ENCODE measurements at places on chromosomes 4 and X.

GRCh38 chr4:80459918-80460473 is 124.5 kb downstream of the CFAP299 start:
- no peak for DNase-seq

DNA sequence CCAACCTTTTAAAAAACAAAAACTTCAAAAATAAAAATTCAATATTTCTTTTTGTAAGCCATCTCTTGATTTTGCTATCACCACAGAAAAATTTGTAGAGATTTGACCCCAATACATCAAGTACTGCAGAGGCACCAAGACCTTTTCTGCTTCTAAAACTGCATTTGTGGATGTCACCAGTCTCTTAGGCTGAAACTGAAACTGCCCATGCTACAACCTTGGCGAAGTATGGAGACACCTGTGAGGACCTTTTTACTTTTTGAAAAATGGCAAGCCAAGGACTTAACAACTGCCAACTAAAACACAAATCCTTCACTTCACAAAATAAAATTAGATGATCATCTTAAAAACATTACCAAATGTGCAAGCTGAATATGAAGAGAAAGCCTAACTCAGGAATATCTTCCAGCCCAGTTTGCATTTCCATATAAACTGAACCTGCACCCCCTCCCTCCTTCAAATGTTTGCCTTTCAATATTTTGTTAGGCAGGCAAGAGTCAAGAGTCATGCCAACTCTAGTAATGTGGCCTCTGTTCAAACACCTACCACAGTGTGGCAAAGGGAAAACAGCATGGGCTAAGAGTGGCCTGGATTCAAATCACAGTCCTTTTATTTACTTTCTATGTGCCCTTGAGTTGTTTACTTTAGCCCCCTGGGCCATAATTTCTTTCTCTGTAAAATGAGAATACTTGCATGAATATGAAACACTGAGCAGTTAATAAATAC is 389.4 kb downstream of the OPHN1 start:
- DNase-seq, result no peak

- no peak for DNase-seq
Measured at GRCh38 chr4:13640149-13640940, 12.8 kb upstream of the BOD1L1 start.

- DNase-seq, result no peak
Measured at GRCh38 chr4:138259824-138260223, 17.7 kb upstream of the SLC7A11 start.

DNA sequence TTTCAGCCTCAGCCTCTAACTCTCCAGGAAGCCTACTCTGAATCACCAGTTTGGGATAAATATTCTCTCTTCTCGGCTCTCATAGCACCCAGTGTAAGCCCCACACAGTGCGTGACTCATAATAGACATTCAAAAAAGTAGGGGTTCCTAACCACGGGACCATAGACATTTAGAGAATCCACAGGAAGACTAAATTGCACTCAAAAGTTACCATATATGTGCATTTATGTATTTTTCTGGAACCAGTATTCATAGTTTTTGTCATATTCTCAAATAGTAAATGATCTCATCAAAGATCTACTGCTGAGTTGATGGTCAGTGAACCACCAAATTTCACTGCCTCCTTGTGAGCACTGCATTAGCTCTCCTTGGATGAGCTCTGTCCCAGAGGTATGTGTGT is 625.7 kb downstream of the SMARCA1 start:
- no peak for DNase-seq

DNA sequence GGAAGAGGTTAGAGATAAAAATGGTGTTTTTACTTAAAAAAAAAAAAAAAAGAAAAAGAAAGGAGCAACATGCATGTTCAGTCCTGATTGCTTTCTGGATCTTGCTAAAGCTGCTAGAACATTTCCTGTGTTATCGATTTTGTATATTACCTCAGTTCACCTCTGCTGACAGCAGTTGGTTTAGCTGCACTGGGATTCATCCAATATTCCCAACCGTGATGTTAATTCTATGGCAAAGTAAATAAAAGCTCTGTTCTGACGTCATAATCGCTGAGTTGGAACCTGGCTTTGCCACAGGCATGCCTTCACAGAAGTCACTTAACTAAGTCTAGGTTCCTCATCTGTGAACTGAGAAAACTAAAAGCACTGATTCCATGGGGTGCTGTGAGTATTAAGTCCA is 90.7 kb upstream of the SORBS2 start:
- no peak for DNase-seq

GRCh38 chrX:85026170-85026569 is 22.5 kb downstream of the APOOL start:
- peak; percentile 36 for DNase-seq

GRCh38 chr4:53573696-53574095 is 17.6 kb downstream of the LNX1 start:
- DNase-seq, result no peak

- DNase-seq, result no peak
Measured at GRCh38 chrX:118324588-118324987, 21.3 kb upstream of the WDR44 start.

DNA sequence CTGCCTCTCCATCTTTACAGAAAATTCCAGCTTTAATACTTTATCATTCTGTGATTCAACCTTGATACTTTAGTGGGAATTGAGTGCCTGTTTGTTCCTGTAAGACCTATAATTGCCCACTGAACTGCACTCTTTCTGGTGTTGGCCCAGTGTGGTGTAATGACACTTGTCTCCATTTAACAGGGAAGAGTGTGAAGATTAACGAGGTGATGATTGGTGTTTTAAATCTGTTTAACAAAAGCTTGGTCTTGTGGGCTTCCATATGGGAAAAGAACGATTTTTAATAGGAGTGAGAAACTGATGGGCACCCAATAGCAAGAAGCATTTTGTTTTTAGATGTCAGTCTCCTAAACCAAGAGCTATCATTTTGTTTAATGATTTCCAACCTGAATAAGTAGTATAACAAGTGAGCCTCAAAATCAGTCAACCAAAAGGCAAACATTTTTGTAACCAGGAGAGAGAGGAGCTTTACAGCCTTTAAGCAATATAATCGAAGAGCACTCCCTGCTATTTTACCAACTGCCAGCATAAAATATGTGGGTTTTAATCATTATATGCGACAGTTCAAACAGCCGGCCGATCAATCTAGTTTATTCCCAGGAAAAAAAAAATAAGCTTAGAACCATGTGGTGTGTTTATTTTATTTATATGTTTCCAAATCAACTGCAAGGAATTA is 50.2 kb downstream of the SUPT20HL1 start:
- no peak for DNase-seq

- DNase-seq, result no peak
Measured at GRCh38 chrX:6661736-6662135, 126.8 kb upstream of the VCX3A start.

- DNase-seq, result no peak
Measured at GRCh38 chrX:13067773-13068172, 23.4 kb upstream of the FAM9C start.
